Foreskin melanocyte (primary cell): ENCODE measurements at places on chromosomes 7 and 10.
A peak's percentile ranks its signal among the peaks of the same experiment; 100 is the strongest.

DNA sequence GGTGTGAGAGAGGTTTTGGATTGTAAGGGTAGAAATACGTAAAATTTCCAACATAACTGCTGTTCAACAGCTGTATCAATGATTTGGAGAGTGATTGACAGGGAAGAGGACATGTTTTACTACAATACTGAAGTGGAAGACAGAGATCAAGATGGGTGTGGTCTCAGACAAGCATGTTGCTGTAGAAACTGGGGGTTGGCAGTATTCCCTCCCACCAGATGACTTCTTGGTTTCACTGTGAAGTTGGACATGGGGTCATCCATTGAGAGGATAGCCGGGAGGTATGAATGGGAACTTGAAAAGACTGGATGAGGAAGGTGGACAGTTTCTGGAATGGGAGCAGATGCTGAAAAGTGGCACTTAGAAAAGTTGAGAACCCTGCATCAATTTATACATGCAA is 95.3 kb upstream of the HDAC9 start:
- DNase-seq: no peak

- DNase-seq: no peak
Observed at GRCh38 chr7:12578930-12579640, 8.6 kb downstream of the SCIN start.

GRCh38 chr10:35927341-35927740 is 285.2 kb upstream of the FZD8 start:
- DNase-seq: no peak

- no peak for DNase-seq
Observed at GRCh38 chr10:23230582-23230981, 38.5 kb downstream of the PTF1A start.

- no peak for DNase-seq
Observed at GRCh38 chr7:55521917-55522902, 50.1 kb downstream of the VOPP1 start.

DNA sequence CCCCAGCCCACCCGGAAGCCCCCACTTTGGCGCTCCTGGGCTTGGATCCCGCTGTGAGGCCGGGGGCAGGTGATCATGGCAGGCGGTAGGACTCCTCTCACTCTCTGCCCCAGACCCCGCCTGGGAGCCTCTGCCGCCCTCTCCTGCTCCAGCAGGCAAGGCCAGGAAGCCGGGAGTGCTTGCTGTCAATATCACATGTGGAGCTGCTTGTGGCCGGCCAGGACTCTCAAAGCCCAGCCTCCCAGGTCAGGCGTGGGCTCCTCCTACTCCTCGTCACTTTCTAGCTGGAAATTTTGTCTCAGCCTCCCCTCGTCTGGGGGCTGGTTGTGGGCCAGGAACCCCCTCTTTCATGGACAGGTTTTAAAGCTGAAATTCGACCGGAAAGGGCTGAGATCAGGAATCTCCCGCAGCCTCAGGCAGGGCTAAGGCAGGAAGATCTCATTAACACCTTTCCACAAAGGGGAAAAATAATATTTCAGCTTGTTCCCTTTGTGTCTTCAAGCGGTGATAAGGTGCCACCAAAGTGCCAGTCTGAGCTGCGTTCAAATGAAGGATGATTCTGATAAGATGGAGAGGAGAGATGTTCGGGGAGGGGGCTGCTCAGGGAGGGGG is 273.6 kb upstream of the PODXL start:
- no peak for DNase-seq

DNA sequence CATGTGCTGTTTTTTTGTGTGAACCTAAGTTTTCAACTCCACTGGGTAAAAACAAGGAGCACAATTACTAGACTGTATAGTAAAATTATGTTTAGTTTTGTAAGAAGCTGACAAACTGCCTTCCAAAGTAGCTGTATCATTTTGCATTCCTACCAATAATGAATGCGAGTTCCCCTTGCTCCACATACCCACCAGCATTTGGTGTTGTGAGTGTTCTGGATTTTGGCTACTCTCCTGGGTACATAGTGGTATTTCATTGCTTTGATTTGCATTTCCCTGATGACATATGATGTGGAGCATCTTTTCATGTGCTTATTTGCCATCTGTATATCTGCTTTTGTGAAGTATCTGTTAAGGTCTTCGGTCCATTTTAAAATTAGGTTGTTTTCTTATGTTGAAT is 178.2 kb downstream of the HIBADH start:
- no peak for DNase-seq

DNA sequence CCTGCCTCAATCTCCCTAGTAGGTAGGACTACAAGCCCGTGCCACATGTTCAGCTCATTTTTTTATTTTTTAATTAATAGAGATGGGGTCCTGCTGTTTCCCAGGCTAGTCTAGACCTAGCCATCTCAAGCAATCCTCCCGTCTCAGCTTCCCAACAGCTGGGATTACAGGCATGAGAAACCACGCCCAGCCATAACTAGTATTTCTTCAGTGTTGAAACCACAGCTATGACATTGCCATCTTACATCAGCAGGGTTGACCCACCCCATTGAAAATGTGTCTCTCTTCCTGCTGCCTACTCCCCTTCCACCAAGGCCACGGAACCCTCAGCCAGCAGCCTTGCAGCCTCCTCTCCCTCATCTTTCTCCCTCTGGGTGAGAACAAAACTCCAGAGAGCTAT is 62.1 kb upstream of the ZNF746 start:
- DNase-seq: no peak

- DNase-seq: no peak
Observed at GRCh38 chr10:118798231-118798662, 43.5 kb upstream of the CACUL1 start.

DNA sequence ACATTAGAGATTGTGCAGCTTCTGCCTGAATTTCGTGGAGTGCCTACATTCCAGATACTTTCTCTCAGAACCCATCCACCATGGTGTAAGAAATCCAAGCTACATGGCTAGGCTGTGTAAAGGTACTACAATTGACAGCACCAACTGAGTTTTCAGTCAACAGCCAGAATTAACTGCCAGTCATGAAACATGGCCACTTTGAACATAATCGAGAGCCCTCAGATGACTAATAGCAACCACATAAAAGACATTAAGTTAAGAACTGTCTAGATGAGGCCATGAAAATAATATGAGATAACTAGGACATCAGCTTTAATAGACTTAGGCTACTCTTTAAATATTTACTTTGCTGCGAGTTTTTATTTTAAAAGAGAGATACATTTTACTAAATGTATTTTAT is 1106.8 kb upstream of the LRRTM3 start:
- DNase-seq: no peak

GRCh38 chr7:88391247-88391646 is 84.6 kb upstream of the STEAP4 start:
- DNase-seq: no peak

- no peak for DNase-seq
Observed at GRCh38 chr10:5662708-5663579, 3.5 kb downstream of the ASB13 start.

DNA sequence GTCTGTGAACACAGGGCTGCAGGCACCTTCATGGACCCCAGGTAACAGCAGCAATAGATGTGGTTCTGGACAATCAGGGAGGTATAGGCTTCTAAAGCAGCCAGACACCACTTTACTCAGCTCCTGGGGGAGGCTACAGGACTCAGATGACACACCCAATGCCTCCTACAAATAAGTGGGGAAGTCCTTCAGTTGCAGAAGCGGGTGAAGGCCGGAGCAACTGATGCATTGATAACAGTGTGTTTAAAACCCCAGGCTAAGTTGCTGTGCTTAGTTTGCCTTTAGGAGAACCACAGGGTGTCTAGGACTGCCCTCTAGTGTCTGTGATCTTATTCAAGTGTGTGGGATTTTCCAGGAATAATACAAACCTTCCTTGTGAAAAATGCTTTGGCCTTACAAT is 5.9 kb upstream of the ITGA8 start:
- DNase-seq: peak; percentile 19

DNA sequence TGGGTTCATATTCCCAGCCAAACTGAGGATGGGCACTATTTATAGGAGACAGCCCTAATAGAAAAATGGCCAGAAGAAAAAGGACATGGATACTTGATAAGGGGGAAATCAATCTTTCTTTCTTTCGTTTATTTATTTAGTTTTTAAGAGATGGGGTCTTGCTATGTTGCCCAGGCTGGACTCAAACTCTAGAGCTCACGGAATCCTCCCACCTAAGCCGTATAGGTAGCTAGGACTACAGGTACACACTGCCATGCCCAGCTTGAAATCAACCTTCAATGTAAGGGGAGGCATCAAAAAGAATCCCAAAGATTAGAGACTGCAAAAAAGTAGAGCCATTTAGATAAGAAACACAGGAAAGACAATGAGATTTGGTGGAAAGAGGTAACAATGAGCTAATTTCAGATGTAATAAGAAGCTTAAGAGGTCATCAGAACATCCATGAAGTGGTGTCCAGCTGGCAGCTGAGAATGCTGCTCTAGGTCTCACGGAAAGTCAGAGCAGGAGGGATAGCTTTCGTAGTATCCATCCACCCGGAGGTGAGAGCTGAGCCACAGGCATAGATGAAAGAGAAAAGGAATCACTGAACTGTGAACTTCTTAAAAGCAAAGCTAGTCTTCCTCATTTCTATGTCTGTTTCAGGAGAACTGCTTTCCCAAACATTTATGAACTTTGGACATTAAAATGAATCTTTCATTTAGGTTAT is 10.5 kb upstream of the ABLIM1 start:
- DNase-seq: no peak

- DNase-seq: no peak
Observed at GRCh38 chr10:109341986-109342385, 581.3 kb downstream of the XPNPEP1 start.

DNA sequence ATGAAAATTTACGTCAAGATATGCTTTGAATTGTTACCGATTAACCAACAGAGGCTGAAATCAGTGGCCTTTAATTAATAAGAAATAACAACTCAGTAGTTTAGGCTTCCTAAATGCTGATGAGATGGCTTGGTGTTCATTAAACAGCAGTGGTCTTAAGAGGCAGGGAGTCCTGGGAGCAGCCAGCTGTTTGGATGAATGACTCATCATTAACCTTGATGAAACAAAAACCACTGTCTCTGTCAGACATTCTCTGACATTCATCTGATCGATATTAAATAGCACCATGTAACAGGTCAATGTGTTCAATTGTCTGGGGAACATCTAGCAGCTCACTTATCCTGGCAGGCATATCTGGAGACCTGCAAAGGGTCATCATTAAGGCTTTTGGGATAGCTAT is 234.2 kb upstream of the LRRN3 start:
- DNase-seq: no peak

GRCh38 chr10:60042262-60042661 is 135.9 kb upstream of the CCDC6 start:
- no peak for DNase-seq

DNA sequence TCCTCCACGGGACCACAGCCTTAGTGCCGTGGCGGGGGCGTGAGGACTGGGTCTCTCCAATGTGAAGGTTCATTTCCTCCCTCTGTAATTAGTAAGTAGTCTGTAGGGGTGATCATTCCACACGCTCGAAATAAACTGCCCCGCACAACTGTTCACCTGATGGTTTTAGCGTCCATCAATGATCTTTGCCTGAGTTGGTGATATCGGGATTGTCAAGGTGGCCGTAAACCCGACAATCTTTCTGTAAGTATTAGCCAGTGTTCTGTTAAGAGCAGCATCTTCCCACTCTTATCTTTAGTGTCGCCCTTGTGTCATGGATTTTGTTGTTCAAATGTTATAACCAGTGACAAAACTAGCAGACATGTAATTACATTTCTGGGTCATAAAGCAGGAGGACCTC is 17.7 kb downstream of the AGAP3 start:
- no peak for DNase-seq

DNA sequence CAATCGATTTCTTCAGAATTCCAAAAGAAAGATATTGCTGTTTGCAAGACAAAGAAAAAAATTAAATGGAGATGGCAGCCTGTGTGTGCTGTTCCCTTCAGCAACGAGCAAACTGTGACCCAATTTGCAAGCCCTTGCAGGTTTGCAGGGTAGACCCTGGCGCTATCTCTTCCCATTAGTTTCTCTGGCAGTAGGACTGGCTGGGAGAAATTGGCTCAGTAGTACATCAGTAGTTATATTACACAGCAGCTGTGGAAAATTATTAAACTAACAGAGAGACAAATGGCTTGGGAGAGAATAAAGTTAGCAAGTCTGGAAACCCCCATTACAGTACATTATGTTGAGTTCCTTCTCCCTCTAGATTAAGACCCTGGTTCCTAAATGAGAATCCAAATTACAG is 116.4 kb upstream of the ITGB1 start:
- no peak for DNase-seq

GRCh38 chr7:84633-85020 is 107.7 kb upstream of the FAM20C start:
- no peak for DNase-seq

- DNase-seq: peak; percentile 34
Observed at GRCh38 chr7:116952635-116953371, 498 bp upstream of the ST7 start.

- DNase-seq: peak; percentile 19
Observed at GRCh38 chr10:274866-275265, 139.6 kb downstream of the ZMYND11 start.

DNA sequence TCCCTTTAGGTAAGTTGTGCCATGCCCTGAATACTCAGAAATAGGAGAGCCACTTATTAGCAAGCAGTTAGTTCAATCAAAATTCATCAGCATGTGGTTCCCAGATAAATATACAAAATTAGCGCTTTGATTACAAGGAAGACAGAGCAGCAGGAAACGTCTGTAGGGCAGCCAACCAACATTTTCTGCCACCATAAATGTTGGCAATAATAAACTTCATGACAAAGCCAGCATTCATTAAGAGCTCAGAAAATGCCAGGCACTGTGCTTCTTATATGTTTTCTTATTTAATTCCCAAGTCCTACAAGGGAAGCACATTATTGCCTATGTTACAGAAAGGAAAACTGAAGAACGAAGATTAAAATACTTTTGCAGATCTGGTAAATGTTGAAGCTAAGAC is 22.0 kb upstream of the ABCB5 start:
- peak; percentile 78 for DNase-seq

DNA sequence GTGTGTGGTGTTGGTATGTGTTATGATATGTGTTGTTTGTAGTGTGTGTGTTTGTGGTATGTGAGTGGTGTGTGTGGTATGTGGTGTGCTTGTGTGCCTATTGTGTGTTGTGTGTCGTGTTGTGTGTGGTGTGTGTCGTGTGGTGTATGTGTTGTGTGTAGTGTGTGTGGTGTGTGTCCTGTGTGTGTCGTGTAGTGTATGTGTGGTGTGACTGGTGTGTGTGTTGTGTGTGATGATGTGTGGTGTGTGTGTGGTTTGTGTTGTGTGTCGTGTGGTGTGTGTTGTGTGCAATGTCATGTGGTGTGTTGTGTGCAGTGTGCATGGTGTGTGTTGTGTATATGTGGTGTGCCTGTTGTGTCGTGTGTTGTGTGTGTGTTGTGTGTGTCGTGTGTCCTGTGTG is 144.6 kb downstream of the DNAJB6 start:
- no peak for DNase-seq

DNA sequence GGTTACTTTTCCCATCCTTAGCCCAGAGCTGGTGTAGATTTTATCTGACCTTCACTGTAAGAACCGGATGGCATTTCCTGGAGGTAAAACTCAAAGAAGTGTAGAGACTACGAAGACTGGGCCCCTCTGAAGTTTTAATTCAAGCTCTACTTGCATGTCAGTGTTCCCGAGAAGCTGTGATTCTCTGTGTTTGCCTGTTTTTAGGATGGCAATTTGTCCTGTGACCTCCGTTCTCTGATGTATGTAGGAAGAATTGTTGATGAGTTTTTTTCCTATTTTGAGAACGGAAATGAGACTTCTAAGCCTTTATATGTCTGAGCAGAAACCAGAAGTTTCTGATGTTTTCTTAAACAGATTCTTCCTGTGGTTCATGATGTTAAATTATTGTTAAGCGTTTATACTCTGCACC is 94.1 kb downstream of the CDCA7L start:
- DNase-seq: no peak
